ENCODE measurements at places on chromosomes 2 and 18. TPM values are rescaled to one million over a fixed set of nuclear protein-coding genes. Genes with fewer than 3 reads are reported as not detected.

- no peak for DNase-seq
Measured at GRCh38 chr2:111029181-111029927, 91.4 kb upstream of the BCL2L11 start.

DNA sequence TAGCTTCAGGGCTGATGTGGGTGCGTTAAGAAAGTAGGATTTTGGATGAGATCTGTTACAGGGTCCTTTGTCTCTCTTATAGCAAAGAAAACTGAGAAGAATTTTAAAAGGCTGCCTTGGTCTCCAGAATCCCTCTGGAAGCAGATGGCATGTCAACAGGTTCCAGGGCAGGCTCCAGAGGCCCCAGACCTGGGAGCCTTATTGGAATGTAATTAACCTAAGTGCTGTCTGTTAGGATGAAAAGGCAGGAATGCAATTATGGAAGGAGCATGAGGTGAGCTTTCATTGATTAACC lies 97.2 kb upstream of the PKDCC start:
- no peak for DNase-seq

DNA sequence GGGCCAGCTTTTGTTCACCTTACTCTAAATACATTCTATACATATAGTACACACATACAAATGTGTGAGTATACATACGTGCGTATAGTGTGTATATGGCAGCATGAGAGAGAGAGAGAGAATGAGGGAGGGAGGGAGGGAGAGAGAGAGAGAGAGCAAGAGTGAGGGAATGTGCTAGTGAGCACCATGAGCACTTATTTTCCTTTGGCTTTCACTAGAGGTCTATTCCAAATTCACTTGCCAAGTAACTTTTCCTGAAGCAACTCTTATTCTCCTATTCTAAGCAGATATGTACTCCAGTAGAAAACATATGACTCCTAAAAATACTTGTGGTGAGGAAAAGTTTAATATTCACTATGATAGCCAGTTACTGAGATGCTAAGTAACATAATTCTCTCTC lies 85.7 kb downstream of the COBLL1 start:
- no peak for DNase-seq

GRCh38 chr2:15776629-15776919 lies 163.8 kb upstream of the MYCN start:
- no peak for DNase-seq

DNA sequence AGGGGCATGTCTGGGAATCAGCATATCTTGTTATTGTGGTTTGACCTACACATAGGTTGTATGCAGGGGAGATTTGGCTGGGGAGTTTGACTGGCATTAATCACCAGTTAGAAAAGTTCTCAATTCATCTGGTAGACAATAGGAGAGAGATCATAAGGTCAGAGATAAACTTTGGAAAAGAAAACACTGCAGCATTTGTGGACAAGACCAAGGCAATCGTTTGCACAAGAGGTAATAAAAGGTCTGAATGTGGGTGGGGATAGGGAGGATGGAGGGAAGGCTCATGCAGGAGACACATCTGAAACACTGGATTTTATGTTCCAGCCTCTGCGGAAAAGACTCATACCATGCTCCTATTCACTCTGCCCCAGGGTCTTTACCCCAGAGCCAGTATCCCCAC lies 136.9 kb downstream of the MAIP1 start:
- no peak for DNase-seq

Gene ZNF514
- 0.58 TPM for total RNA-seq

Gene NEU4
- total RNA-seq: 1.4 TPM

Gene MTIF2
- total RNA-seq: 41.8 TPM

Measured in HT1080 (cell line).